Effector CD8-positive, alpha-beta T cell (primary cell): ENCODE measurements at places on chromosomes 2 and 18.

GRCh38 chr2:21467910-21468309 lies 344.1 kb downstream of the TDRD15 start:
- no peak for DNase-seq

- no peak for DNase-seq
Measured at GRCh38 chr2:15094161-15094560, 461.6 kb downstream of the LRATD1 start.

- DNase-seq, result no peak
Measured at GRCh38 chr2:26216587-26216986, 27.8 kb downstream of the HADHA start.

GRCh38 chr18:70368903-70369302 lies 80.1 kb downstream of the SOCS6 start:
- DNase-seq, result no peak

DNA sequence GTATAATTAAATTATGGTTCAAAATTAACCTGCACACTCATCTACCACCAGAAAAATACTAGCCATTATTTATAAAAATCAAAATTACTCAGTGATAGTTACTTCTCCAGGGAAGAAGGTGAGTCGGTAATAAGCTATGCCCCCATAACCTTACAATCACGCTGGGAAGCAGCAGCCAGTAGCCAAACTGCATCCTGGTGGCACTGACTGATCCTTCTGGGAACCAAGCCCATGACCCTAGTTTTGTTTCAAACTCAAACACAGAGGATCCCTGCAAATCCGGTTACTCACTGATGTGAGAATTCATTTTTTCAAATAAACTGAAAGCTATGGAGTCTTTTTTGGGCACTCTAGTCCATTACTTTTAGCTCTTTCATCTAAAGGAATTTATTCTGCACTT lies 88.2 kb upstream of the VWC2L start:
- DNase-seq, result no peak

- DNase-seq, result no peak
Measured at GRCh38 chr2:126889496-126890135, 9.1 kb upstream of the TEX51 start.

DNA sequence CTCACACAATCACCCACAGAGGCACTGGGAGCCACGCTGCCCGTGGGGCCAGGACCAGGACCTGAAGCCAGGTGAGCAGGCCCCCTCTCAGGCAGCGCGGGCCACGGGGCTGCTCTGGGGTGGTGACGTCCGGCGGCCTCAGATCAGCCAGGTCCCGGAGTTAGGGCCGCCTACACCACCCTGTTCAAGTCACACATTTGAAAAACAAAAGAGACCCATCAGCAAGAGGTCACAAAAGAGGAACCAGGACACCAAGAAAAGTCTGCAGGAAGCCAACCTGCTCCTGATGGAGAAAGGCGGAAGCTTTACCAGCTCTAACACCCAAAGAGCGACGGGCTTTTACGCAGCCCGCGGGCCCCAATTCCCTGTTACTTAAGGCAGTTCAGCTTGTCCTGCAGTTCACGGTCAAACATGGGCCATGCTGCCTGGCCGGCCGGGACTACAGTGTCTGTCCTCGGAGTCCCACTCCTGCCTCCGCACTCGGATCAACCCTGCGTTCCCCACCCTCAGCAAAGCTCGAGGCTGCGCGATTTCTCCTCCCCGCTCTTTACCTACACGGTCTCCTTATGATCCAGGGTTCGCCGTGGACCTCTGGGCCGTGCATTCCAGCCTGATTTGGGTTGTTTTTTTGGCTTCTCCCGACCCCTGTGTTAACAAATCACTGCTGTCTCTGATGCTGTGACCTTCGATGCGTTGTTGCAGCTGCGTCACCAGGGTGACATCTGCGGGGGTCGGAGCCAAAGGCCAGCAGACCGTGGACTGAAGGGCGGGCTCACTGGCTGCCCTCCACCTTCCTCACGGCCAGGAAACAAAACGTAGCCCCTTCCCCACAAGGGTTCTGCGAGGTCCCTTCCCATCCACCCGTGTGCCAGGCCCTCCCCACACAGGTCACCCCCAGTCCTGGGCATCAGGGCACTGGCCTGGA lies 31.0 kb downstream of the SNORC start:
- no peak for DNase-seq

- no peak for DNase-seq
Measured at GRCh38 chr2:153311432-153311831, 167.1 kb downstream of the RPRM start.

- no peak for DNase-seq
Measured at GRCh38 chr2:174824068-174824467, 59.8 kb upstream of the CHRNA1 start.

DNA sequence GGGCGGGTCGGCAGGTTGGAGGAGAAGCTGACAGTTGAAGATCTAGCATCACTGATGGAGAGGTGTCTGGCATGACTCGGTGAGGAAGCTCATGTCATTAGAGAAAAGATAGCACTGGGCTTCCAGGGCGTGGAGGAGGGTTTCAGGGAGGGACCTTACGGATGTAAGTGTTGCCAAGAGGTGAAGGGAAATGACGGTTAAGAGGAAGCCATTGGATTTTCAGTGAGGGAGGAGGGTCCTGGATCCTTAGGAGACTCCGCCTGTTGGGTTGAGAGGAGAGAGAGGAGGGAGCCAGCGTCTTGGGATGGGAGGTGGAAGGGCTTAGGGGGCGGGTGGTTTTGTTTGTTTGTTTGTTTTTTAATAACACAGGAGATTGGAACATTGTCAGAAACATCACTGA lies 103.2 kb downstream of the WDSUB1 start:
- DNase-seq, result no peak

DNA sequence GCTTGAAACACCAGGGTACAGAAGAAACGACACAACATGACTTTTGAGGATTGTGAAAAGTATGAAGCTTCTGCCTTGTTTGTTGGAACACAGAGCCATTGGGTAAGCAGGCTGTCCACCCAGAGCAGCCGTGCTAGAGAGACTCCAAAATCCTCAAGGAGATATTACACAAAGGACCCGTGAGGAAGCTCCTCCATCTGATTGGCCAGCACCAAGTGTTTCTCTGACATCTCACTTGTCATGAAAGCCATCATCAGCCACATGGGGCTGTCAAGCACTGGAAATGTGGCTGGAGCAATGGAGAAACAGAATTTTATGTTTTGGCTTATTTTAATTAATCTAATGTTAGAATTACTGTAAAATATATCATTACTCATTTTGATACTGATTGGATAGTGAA lies 29.8 kb upstream of the LDAH start:
- no peak for DNase-seq

DNA sequence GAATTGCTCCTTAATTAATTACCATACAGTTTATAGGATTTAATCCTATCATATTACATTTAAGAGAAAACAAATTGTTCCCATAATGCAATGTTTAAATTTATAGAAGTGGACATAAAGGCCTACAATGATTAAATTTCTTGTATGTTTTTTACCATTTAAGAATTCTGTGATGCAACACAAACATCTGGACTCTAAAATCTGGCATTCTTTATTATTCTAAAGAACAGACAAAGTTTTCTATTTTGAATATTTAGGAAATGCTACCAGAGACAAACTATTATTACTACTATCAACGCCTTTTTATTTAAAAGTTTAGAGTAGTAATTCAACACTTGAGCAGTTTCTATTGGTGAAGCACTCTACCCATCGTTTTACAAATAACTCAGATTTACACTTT lies 535.1 kb downstream of the TMX3 start:
- no peak for DNase-seq

- no peak for DNase-seq
Measured at GRCh38 chr2:20623241-20623640, 27.7 kb downstream of the HS1BP3 start.

DNA sequence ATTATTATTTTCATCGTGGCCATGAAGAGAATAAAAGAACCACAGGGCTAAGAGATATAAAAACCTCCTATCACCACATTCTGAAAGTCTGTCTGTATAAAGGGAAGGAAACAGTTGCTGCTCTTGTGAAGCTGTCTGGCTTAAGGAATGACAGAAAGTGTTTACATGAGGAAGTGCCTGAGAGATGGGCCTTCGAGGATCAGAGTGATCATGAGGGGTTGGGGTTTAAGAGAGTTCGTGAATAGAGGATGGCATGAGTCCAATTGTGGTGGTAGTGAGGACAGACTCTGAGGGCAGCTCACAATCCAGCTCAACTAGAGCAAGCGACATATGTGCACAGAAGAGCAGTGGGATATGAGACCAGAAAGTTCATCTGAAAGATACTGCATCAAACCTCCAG lies 65.8 kb upstream of the PIEZO2 start:
- no peak for DNase-seq

DNA sequence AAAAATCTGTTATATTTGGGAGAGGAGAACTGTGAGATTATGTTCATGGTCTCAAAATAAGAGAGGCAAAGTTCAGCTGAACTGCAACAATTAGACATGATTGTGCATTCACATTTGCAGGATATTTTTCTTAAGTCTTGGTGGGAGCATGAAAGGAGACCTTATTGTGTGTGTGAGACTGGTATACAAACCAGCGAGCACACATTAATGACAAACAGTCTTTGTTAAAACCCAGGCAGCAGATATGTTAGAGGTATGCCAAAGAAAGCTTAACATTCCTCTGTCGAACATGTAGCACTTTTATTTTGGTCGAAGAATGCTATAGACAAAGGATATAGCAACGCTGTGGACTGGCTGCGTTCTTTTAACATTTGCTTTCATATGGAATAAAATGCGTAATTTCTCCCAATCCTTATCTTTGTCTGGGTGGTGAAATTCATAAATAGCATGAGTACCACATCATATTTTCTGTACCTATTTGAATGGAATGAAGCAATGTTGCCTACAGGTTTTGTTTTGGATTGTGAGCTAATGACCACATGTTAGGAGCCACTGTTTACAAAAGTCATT lies 88.4 kb downstream of the ICOS start:
- no peak for DNase-seq

DNA sequence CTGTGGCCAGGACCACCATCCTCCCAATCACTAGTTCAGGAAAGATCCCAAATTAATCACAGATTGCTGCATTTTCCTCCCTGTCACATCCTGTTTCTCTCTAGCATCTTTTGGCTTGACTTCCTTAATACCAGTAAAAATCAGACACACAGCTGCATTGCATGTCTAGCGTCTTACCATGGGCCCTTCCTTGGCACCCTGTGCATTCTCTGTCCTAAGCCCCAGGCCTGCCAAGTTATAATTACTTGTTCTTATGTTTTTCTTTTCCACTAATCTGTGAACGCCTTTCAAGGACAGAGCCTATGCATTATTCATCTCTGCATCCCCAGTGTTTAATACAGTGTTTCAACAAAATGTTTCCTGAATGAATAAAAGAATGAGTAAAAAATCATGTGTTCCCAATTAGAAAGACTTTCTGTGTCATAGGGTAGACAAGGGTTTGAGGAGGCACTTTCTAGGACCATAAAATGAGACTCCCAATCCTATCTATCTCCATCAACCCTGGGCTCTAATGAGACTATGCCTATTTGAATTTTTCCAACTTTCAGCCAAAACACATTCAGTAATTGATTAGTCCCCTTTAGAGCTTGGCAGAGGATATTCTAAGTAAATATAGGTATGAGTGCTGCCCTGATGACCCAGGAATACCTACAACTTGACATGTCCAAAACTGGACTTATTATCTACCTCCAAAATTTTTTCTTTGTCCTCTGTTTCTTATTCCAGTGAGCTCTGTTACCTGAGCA lies 10.3 kb upstream of the NT5C1B start:
- DNase-seq, result no peak

GRCh38 chr2:217998926-217999594 lies 3.7 kb downstream of the TNS1 start:
- DNase-seq, result no peak

DNA sequence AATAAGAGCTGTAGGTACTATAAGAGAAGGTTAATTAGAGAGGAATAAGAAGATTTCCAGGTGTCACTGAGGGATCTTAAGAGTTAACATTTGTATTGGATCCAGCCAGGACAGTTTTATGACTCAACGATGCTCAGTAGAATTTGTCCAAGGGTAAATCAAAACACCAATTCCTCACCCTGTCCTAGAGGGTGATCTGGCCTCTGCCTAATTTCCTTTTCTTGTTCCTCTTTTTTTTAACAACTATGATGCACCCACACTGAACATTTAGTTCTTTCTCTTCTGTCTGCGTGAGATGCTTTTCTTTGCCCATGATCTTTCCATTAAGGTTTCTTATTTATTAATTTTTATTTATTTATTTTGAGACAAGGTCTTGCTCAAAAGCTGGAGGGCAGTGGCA lies 92.0 kb downstream of the PMS1 start:
- no peak for DNase-seq

DNA sequence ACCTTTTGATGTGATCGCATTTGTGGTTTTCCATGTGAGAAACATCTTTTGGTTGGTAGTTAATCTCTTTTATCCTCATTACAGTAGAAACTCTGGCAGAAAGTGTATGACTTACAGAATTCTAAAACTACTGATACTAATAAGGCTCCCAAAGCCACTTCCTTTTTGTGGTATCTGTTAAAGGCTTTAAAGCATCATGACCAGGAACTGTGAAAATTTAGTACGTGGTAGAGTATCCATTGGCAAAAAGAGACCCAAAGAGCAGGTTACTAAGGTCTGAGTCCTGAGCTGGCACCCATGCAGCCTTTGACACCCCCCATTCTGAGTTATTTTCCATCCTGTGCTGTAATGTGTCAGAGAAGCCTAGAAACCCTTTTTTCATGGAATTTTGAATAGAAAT lies 94.5 kb downstream of the DPP4 start:
- DNase-seq, result no peak

- no peak for DNase-seq
Measured at GRCh38 chr2:38829971-38830370, 45.8 kb downstream of the DHX57 start.
